GM23338 (cell line): ENCODE measurements at places on chromosomes 4 and X. TPM values are rescaled to one million over a fixed set of nuclear protein-coding genes. Genes with fewer than 3 reads are reported as not detected.

Gene TMPRSS11D
- not detected in 2 replicates for total RNA-seq

Gene GABRQ
- total RNA-seq = 7.8 and 10.1 TPM in 2 replicates

Gene XK
- 1.5 and 2.1 TPM in 2 replicates for total RNA-seq

Gene ARX
- total RNA-seq = not detected in 2 replicates

Gene CSAG2
- not detected in 2 replicates for total RNA-seq

Gene TIGD4
- total RNA-seq = 1.7 and 2.8 TPM in 2 replicates

Gene PAGE2B
- total RNA-seq = not detected in 2 replicates

Gene SLITRK4
- total RNA-seq = 4.0 and 6.0 TPM in 2 replicates

Gene KCNIP4
- total RNA-seq = 0.14 TPM in 1 of 2 replicates, not detected in the other

Gene IL1RAPL2
- 0.78 and 0.80 TPM in 2 replicates for total RNA-seq

Gene MAGEA12
- 0.27 and 0.38 TPM in 2 replicates for total RNA-seq

Gene KLHL5
- total RNA-seq = 24.5 and 26.9 TPM in 2 replicates

Gene PCGF3
- total RNA-seq = 49.0 and 53.8 TPM in 2 replicates

Gene CEP135
- total RNA-seq = 13.6 and 15.7 TPM in 2 replicates

Gene CXXC4
- 3.0 and 3.9 TPM in 2 replicates for total RNA-seq

Gene DUSP9
- 3.4 and 3.9 TPM in 2 replicates for total RNA-seq

Gene MSX1
- total RNA-seq = not detected in 2 replicates

Gene TMPRSS11A
- not detected in 2 replicates for total RNA-seq
